Stimulated activated CD4-positive, alpha-beta T cell treated with anti-CD3 and anti-CD28 coated beads, Interleukin-4, amount 100 ng/mL, for 4 hours (primary cell): ENCODE measurements at places on chromosomes 1 and 21.
A peak's percentile ranks its signal among the peaks of the same experiment; 100 is the strongest.

DNA sequence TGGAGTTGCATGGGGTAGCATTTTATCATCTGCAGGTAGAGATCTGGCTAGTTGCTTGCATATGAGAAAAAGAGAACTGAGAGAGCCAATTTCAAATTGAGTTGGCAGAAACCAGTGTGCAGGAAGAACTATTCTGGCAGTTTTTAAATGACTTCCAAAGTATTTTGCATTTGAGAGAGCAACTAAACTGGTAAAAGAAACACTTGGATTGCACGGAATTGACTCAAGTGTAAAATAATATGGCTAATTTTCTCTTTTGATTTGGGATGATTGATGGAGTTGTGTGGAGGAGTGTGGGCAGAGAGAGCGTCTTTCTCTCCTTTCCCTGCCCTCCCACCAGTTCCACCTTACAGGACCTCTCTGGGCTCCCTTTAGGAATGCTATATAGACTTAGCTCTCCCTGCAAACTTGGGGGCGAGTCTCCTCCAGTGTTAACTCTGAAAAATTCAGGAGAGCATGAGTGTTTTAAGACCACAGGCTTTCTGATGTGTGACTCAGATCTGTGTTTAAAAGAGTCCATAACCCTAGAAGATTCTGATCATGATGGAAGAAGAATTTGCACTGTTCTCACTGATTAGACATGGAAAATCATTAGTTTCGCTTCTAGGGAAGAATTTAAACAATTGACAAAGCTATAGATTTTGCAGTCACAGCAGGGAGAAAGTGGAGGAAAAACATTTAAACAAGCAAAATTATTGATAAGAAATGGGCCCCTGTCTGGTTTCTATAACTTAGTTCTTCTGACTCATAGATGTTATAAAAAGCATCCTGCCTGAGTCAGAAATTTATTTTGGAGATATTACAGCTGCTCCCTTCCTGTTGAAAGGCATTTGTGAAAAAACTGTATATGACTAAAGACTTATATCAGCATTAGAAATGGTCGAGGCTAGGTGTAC is 24.9 kb upstream of the CTBS start:
- no peak for DNase-seq

GRCh38 chr1:12166834-12167492 is at the start of gene TNFRSF1B:
TNFRSF1B (plus strand) TSS chr1:12166991; CDS start chr1:12167092, 101 bp downstream.
- peak; percentile 67 for DNase-seq

DNA sequence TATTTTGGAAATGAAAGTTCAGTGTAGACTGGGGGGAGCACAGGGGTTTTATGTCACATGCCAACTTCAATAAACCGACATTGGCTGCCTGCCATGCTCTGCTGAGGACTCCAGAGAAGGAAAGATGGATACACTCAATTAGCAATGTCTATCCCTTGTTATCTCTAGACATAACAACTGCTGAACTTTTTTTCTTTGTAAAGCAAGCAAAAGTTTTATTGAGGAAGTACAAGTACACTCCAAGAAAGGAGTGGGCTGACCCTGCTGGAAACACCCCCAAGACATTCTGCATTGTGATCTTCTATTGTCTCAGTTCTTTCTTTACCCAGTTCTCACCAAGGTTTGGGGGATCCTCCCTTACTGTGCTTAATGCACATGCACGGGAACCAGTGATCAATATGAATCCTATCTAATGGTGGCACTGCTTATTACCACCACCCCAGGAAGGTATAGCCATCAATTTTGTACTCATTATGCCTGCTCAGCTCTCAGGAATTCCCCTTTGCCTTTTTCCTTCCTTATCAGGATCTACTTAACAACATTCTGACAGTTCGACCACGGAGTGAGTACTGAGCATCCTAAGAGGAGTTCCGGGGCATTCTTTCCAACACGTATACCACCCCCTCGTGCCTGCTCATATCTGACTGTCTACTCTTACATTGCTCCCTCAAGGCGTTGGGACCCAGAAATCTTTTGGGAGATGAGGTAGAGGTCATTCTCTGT is 28.7 kb downstream of the SYNJ1 start:
- no peak for DNase-seq

DNA sequence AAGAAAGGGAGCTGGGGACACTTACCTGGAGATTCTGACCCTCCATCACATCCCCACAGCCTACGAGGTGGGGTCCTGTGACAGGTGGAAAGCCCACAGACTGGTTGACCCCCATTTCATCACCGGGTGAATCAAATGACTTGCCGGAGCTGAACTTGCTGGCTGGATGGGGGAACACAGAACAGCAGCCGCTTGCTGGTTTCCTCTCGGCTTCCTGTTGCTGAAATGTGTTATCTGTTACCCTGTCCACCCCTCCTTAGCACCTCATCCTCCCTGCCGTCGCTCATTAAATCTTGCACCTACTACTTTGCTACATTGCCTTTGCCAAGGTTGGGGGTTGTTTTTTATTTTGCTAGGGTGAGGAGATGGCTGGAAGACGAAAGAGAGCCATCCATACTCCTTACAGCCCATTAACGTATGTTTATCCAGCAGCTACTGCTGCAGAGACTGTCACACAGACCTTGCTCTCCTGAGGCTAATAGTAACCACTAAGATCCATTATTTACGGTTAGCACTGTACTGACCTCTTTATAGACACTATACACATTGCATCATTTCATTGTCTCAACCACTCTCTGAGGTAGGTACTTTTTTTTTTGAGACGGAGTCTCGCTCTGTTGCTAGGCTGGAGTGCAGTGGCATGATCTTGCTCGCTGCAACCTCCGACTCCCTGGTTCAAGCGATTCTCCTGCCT is 7.0 kb downstream of the PAFAH2 start:
- no peak for DNase-seq

DNA sequence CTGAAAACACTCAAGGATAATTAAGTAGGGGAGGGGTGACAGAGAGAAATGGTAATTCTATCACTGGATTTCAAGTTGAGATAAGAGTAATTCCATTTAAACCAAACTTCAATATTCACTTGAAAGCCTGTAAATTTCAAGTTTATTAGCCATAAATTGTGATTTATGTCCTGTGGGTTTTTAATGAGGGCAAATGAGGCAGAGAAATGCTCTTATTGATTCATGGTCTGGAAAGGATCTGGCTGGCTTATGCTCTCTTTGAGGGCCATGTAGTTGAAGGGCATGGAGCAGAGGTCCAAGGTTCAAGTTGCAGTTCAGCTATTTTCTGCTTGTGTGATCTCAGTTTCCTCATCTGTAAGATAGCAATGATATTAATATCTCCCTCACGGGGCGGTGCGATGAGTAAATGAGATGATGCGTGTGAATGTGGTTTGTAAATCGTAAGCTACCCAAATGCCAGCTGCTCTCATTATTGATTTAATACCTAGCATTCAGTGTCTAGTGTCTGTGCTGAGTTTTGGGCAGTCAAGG is 12.3 kb downstream of the OLFML3 start:
- no peak for DNase-seq

DNA sequence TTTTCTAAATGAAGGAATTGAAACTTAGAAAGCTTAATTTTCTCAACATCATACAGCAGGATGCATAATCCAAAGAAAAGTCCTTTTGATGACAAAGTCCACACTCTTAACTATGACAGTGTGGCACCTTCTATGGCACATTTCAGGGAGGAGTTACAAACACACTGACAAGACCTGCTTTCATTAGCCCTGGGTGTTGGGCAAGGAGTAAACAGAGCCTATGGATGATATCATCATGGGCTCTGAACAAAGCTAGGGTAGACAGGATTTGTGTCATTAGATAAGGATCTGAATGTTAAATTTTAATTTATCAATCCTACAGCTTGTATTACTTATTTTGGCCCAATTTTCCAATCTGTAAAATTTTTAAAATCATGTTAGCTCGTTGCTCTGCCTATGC is 62.6 kb upstream of the DENND1B start:
- no peak for DNase-seq

DNA sequence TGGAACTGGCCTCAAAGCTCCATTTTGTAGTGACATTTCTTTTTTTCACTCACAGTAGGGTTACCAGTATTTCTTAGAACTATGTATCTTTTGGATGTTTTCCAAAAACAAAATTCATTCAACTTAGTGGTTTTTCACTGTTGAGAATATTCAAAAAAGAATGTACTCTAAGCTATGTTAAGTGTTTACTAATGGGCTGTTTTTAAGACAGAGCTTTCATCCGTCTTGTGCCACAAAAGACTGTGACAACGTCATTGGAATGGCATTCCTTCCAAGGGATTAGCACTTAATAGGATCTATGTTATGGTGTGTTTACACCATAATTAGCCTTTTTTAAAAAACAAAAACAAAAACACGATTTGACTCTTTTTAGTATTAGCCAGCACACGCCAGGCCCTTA is 66.8 kb downstream of the TTC3 start:
- DNase-seq: no peak
